ENCODE measurements at places on chromosomes 2 and 18. TPM values are rescaled to one million over a fixed set of nuclear protein-coding genes. Genes with fewer than 3 reads are reported as not detected.

The ABCB11 gene
- 2.6 TPM for total RNA-seq

The REG3A gene
- 0.45 TPM for total RNA-seq

The RIF1 gene
- total RNA-seq: 79.7 TPM

The MORN2 gene
- total RNA-seq: 15.8 TPM

Measured in cerebellum (tissue), 4 donors.